Left forelimb (tissue), 1 donor: ENCODE measurements at places on chromosomes 4 and X.

GRCh38 chr4:87904639-87905160, 70.8 kb upstream of the SPP1 start:
- DNase-seq = no peak

GRCh38 chrX:129925305-129926092, 19.5 kb downstream of the UTP14A start:
- DNase-seq = peak; percentile 65

GRCh38 chrX:114787061-114787460, 203.2 kb downstream of the HTR2C start:
- DNase-seq = no peak

DNA sequence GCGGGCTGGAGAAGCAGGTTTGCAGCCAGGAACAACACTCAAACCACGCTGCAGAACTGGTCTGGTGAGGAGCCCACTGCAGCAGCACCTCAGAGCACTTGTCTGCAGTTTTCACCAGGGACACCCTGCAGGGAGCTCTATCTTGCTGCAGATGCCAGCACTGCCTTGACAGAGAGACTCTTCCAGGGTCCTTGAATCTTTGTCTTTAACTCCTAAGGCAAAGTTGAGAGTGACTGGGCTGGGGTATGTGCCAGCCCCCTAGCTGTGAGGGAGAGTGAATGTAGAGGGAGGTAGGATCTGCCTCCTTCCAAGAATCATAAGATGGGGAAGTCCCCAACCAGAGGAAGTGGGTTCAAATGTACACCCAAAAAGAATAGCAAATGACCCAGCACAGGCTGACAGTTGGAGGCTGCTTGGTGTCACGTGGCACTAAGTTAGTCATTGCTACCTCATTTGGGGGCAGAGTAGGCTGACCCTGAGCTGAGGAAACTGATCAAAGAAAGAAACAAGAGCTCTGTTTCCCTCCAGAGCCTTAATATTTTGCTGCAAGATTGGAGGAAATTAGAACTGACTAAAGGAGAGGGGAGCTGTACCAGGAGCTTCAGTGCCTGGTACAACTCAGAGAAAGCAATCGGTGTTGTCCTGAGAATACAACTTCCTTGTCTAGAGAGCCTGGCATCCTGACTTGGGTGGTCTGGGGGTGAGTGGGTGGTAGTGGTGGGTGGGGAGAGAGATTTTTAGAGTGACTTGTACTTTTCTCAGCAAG, 28.2 kb upstream of the HUWE1 start:
- no peak for DNase-seq

- no peak for DNase-seq
Observed at GRCh38 chrX:20231598-20231997, 35.1 kb downstream of the RPS6KA3 start.

GRCh38 chrX:7127056-7127455, 20.5 kb upstream of the STS start:
- no peak for DNase-seq
